LNCaP clone FGC (cell line): ENCODE measurements at places on chromosomes 2 and 18.

DNA sequence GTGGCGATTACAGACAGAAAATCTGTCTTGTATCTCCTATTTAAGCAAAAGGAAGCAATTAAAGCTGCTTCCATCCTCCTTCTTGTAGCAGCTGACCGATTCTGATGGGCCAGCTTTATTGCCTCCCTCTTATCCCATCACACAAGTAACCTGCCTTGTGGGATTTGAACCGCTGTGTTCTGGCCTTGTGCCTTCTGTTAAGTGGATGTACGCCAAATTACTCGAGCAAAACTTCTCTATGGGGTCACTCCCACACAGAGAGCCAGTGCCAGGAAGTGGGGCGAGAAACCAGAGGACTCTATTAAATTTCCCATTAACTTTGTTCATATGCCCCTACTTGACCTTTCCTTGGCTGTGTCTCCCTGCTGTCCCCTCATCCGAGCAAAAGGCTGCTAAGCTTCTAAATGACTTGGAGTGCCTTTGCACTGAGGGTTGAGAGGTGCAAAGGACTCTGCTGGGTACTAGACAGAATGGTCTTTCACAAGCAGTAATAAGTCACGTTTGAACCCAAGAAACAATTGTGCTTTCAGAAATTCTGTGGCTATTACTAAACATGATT, 672.5 kb downstream of the MBD2 start:
- DNase-seq = no peak

DNA sequence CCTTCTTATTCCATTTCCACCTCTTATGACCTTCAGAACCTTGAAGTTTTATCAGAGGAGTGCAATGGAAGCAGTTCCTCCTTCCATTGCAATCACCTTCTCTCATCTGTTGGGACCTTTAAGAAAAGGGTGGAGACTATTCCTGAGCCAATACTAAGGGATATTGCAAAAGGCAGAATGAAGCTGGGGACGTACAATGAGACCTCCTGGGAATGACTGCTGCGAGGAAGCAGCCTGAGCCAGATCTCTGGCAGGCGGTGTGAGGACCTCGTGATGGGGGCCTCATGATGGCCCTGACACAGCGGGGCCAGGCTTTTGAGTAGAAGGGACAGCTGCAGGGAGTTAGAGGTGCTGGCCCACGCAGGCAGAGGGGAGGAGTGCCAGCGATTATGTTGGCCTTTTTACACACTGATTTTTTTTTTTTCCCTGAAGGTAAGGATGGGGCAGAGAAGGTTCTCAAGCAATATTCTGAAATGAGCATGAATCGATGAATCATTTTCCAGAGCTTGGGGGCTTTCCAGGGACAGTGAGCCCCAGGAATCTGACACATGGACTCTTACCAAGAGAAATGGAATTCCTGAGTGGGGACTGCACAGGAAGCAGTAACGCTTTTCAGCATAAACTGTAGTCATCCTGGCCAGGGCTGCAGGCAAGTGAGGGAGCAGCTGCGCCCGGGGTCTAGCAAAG, 40.0 kb upstream of the LAPTM4A start:
- DNase-seq = no peak

- DNase-seq = no peak
Measured at GRCh38 chr2:233996461-233996860, 54.0 kb upstream of the SPP2 start.

- no peak for DNase-seq
Measured at GRCh38 chr18:12679183-12679786, 21.4 kb upstream of the SPIRE1 start.

GRCh38 chr2:234673961-234674759, 177.3 kb upstream of the ARL4C start:
- DNase-seq = no peak

DNA sequence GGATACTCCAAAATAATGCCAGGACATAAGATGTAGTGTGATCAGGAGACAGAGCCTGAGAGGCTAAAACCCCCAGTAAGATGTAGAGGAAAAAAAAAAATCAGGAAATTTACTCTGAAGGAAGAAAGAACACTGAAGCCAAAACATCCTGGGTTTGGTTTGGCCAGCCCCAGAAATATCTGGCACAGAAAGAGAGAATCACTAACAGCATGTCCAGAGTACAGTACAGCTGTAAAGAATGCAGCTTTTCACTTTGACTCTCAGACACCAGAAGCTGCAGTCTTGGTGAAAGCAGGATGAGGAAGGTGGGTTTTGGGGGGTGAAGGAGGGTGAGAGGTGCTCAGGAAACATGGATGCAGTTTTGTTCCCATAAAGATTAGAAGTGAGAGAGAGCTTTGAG, 1577.7 kb upstream of the ACVR2A start:
- DNase-seq = no peak

DNA sequence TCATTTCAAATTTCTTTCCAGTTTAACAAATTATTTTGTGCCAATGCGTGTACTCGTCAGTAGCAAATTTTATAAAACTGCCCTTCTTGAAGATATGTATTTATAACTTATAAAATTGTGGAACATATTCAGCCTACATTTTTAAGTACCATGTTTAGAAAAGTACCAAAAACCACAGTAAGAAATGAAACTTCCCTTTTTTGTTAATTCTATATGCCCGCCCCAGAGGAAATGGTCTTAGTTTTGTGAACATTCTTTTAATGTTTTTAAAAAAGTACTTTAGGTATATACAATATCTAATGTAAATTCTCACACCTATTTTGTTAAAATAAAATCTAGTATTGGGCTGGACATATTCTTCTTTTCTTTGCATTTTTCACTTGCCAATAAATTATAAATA, 1.2 kb downstream of the UGT1A9 start:
- DNase-seq = no peak

GRCh38 chr18:35547008-35547605, 34.4 kb upstream of the GALNT1 start:
- no peak for DNase-seq
